ENCODE measurements at places on chromosomes 3 and 15. TPM values are rescaled to one million over a fixed set of nuclear protein-coding genes. Genes with fewer than 3 reads are reported as not detected.

POLQ gene
- total RNA-seq = 0.70 TPM

SLC25A20 gene
- total RNA-seq = 26.5 TPM

FOXB1 gene
- total RNA-seq = not detected

CNTN4 gene
- 0.12 TPM for total RNA-seq

SLC22A14 gene
- 0.23 TPM for total RNA-seq

ATP11B gene
- total RNA-seq = 44.2 TPM

PSTPIP1 gene
- total RNA-seq = 1.4 TPM

IFT122 gene
- 50.1 TPM for total RNA-seq

PLSCR2 gene
- not detected for total RNA-seq

STAC gene
- total RNA-seq = 17.5 TPM

CP gene
- 30.1 TPM for total RNA-seq

SPINT1 gene
- not detected for total RNA-seq

TPRG1 gene
- total RNA-seq = 0.15 TPM

BFSP2 gene
- not detected for total RNA-seq

Data from smooth muscle cell of the coronary artery (primary cell).